ENCODE measurements at places on chromosomes 6 and 20.

DNA sequence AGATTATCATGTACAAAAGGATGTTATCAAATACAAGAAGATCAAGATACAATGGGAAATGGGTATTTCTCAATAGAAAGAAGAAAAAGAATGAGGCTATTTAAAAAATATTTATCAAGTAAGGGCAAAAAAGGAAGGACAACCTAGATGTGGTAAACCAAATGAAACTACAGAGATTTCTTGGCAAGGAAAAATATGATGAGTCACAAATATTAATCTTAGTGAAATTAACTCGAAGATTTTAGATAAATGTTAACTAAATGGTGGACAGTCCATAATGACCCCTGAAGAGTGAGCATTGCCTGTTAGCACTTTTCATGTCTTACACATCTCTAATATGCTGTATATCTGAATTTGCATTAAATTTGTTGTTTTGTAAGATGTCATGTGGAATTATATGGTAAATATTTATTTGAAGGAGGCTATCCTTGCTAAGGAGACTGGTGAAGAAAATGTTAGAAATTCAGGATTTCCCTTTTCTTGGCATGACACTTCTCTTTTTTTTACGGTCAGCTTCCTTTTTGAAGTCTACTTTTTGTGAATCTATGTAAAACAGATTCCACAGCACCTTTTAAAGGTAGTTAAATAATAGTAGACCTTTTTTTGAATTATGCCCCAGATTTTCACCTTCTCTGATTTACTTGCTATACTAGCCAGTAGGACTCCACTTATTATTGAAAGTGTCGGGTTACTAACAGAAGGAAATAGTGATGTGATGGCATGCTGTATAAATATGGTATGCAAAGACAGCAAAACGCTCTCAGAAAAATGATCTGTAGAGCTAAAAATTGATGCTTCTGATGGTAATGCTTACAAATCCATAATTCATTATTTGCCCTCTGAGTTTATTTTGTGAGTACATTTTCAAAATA lies 120.5 kb downstream of the HIVEP1 start:
- no peak for DNase-seq

DNA sequence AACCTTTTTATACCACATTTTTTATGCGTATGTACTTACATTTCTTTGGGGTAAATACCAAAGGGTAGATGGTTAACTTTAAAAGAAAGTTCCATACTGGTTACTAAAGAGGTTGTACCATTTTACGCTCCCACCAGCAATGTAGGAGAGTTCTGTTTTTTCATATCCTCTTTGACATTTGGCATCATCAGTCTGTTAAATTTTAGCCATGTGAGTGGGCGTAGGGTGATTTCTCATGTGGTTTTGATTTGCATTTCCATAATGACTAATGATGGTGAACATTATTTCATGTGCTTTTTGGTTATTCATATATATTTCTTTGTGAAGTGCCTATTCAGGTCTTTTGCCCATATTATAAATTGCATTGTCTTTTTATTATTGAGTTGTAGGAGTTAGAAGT lies 194.2 kb downstream of the PRL start:
- no peak for DNase-seq

DNA sequence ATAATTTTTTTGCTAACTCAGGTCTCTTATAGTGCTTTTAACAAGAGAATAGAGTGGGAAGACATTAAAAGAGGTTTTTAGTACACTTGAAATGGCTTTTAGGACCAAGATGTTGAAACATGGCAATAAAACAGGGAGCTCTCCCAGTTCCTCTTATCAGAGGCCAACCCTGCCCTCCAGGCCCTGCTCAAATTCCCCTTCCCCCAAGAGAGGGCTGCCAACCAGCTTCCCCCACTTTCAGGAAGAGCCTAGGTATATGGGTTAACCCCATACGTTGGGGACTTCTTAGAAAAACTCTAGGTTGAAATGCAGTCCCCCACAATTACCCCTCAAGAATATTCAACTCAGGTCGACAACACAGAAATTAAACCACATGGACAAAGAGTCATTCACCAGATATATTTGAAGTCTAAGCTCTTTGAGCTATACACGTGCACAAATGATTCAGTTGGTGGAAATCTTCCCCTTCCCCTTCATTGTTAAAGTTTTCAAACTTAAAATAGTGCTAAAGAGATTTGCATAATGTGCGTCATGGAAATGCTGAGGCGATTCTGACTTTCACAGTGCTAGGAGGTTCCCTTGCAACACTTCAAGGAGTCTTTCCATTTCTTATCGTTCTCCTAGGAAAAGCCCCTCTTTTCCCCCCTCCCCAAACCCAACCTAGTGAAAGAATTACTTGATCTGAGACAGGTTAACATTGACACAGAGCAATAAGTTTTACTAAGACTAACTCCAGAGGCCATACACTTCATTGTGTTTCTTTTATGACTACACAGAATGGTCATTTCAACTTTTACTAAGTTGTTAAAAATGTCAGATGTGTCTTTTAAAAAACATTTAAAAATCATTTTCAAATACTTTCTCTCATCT lies 49.8 kb upstream of the ENPP5 start:
- no peak for DNase-seq

GRCh38 chr6:7440476-7440875 lies 50.9 kb downstream of the RIOK1 start:
- no peak for DNase-seq

DNA sequence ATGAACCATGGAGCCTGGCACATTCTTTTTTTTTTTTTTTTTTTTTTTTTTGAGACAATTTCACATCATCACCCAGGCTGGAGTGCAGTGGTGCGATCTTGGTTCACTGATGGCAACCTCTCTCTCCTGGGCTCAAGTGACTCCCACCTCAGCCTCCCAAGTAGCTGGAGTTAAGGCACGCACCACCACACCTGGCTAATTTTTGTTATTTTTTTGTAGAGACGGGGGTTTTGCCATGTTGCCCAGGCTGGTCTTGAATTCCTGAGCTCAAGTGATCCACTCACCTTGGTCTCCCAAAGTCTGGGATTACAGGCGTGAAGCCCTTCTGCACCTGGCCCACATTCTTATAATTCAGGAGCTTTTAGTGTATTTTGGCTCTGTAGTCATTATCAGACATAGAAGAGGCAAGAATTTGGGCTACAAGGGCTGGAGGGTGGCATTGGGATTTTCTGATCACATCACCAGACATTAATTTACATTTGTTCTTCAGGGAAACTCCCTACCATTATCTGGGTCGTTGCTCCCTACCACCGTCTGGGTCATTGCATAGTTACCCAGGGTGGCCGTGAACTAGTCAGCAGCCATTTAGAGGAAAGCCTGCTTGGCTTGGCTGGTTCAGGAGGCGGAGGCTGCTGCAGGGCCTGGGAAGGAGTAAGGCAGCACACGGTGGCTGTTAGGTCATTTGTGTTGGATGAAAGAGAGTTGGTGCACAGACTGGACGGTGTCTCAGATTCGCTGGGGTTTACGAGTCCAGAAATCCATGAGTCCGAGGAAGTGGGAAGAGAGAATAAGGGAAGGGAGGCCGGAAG lies 17.6 kb downstream of the ARID1B start:
- no peak for DNase-seq

DNA sequence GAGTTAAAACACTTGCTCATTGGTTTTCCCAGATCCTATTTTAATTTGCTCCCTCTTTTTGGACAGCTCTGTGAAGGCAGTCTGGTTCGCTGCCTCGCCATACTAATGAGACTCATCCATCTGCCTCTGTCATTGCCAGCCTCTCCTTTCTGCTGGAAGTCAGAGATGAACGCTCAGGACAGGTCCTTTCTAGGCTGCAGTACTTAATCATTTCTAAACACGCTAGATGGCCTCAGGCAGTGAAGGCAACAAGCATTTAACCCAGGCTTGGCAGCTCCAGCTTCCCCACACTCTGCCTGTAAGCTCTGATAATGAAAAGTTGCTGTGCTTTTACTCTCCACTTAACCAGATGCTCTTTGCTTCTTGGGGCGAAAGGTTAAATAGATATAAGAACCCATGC lies 286.7 kb upstream of the POU3F2 start:
- no peak for DNase-seq

Measured in left ventricle myocardium superior (tissue), 1 donor.